ENCODE measurements at places on chromosomes 4 and X.

- DNase-seq = peak; percentile 55
Measured at GRCh38 chr4:183823434-183823833, 81.7 kb upstream of the STOX2 start.

GRCh38 chr4:45688341-45688740 lies 435.5 kb downstream of the GABRG1 start:
- DNase-seq = no peak

DNA sequence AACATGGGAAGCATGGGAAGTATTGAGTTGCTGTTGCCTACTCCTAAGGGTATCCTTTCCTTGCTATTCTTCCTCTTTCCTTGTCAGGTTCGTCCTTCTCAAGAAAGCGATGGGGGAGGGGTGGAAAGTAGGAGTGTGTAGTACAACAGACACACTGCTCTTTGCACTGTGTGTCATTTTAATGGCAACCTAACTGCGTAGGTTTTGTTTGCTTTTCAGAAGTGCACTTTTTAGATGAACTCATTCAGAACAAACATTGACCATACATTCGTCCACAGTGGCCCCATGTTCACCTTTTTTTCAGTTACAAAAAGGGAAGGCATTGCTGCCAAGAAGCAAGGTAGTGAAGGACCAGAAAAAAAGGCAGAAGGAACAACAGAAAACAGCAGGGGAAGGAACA lies 10.2 kb upstream of the YIPF6 start:
- no peak for DNase-seq

GRCh38 chrX:2642146-2642545 lies 48.9 kb upstream of the CD99 start:
- DNase-seq = no peak

DNA sequence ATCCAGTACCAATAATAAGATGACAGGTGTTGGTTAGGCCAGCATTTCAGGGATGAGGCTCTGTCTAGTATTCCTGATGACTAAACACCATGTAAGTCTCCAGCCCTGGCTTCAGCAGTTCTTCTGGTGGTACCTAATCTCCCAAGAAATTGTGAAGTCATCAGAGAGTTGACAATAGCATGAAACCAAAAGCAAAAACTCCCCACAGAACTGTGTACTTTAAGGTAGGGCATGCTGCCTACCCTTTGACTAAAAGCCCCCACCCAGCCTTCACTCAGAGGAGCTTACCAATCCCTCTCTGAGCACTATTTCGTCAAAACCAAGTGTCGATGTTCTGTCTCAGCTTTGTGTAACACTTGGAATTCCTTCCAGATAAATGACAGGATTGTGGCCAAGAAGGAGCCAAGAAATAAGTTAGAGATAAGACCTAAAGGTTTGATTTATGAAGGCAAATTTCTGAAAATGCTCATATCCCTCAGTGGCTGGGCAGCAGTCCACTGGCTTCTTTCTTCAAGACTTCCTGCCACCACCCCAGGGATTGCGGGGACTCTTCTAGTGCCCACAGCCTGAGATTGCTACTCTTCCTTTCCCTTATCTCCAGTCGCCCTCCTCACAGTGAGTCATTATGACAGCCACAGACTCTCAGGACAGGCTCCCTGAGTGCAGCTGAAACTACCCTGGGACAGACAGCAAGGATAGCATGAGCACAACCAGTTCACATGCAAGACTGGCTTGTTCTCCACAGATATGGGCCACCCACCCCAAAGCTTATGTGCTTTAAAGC lies 67.3 kb upstream of the LHFPL1 start:
- DNase-seq = no peak

GRCh38 chrX:39262641-39263040 lies 461.4 kb downstream of the MID1IP1 start:
- DNase-seq = no peak

DNA sequence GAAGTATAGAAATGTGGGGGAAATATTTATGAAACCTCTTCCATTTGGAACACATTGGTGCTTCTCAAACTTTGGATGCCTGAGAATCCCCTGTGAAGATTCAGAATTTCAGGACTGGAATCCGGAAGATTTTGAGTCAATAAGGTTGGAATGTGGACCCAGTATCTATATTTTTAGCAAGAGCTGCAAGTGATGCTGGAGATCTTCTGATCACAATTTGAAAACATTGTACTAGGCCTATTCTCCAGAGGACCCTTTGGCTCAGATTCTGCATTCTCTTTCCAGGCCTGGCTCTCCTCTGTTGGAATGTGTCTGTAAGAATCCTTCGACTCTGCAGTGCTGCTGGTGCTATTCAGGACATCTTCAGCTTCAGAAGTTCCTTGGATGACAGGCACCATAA lies 2.4 kb upstream of the PKD2 start:
- peak; percentile 53 for DNase-seq

- DNase-seq = no peak
Measured at GRCh38 chr4:124931050-124931449, 218.5 kb upstream of the ANKRD50 start.

DNA sequence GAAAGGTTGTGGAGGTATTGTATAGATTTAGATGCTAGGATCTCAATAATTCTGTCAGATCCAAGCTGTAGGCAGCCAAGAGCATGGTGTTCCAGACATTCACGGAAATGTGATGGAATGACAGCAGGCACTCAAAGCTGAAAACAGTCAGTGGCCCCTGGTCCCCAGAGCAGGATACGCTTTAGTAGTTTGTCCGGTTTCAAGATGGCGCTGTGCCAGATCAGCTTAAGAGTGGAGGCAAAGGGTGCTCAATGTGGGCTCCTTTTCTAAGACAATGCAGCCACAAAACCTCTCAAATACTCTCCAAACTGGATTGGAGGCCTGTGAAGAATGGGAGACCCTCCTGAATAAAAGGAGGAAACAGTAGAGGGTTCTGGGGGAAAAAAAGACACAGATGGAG lies 291.2 kb upstream of the HS3ST1 start:
- no peak for DNase-seq

Measured in femur (tissue), 1 donor.